HL-60 (cell line): ENCODE measurements at places on chromosomes 5 and 9.

- no peak for DNase-seq
These were observed 24.7 kb downstream of the PUM3 start for GRCh38 chr9:2819165-2819564.

GRCh38 chr5:79255786-79256557, 20.0 kb downstream of the JMY start:
- DNase-seq: no peak

DNA sequence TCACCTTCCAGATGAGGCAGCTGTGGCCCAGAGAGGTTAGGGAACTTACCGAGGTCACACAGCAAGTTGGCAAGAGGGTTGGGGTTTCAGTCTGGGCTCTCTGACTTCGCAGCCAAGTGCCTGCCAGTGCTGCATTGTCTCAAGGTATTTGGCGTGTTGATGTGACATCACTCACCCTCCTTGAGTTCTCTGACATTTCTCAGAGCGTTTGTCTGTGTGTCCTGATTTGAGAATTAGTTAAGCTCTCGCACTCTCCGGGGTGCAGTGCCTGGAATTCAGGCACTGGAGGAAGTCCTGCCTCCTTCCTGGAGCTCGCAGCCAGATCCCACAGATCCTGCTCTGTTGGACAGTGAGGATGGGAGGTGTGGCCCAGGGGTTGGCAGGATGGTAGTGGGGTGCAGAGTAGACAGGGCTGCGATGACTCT, 25.7 kb downstream of the WWC1 start:
- DNase-seq: no peak

DNA sequence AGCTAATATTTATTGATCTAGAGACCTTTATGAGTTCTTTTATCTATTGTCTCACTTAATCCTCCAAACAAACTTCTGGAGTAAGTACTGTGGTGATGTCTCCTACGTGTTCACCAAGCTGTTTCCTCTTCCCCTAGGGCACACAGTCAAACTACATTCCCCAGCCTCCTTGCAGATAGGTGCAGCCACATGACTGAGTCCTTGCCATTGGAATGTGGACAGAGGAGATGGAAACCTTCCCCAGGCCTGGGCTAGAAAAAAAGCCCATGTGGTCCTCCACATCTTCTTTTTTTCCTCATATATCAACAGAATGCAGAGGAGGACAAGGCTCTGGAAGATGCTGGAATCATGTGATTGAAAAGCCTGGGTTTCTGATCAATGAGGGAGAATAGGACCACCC, 88.0 kb downstream of the ANKRD55 start:
- DNase-seq: no peak

GRCh38 chr9:79610791-79611614, 39.2 kb downstream of the TLE4 start:
- peak; percentile 88 for DNase-seq

- no peak for DNase-seq
These were observed 46.6 kb downstream of the RAB3C start for GRCh38 chr5:58629271-58630159.

- DNase-seq: peak; percentile 1
These were observed 4.2 kb downstream of the DHX29 start for GRCh38 chr5:55303238-55303690.

DNA sequence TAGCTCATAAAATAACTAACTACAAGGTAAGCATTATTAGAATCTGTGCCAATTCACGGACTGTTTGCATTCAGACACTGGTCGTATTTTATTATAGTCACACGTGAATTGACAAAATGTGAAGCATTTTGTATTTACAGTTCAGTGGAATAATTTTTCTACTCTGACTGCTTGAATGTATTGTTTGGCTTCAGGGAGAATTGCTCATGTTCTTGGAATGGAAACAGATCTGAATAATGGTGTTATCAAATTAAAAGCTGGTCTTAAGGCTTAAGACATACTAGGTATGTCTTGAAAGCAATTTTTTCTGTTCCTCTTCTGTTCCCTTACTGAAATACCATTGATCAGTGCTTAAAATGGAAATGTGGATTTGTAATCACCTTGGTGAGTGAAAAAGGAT, 543.7 kb upstream of the TLE4 start:
- no peak for DNase-seq

GRCh38 chr9:98021306-98022040, 35.1 kb upstream of the NANS start:
- DNase-seq: no peak

DNA sequence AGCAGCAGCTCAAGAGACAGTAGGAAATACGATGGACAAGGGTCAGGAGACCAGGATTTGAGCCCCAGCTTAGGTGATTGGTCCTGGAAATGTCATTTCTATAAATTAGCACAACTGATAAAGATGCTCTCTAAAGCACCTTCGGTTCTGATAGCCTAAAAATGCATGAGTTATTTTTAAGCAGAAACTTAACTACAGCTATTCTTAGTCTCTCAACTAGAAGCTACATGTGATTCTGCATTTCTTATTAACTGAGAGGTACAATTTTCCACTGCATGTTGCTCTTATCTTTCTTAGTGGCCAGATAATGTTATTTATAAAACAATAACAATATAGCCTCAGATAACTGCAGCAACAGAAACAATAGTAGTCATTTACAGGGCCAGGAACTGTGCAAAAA, 136.4 kb downstream of the GRIA1 start:
- DNase-seq: no peak

DNA sequence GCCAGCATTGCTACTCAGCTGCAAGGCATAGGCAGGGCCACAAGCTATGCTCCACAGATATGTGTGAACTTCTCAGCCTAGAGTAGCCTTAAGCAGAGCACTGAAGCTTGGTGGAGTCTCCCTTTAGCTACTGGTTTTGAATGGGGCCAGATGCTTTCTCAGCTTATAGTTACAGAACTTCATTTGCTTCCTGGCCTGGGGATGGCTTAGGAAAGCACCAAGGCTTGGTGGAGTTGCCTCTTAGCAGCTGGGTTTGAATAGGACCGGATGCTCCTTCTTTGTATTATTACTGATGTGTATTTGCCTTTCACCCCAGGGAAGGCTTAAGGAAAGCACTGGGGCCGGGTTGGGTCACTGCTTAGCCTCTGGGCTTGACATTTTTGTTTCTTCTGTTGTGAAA, 497.8 kb upstream of the SEMA6A start:
- DNase-seq: no peak

- DNase-seq: peak; percentile 70
These were observed 4.3 kb upstream of the EMB start for GRCh38 chr5:50445296-50445949.

- DNase-seq: no peak
These were observed 62.3 kb upstream of the UBTD2 start for GRCh38 chr5:172345881-172346280.

- no peak for DNase-seq
These were observed 38.4 kb downstream of the AGTPBP1 start for GRCh38 chr9:85703398-85703797.

DNA sequence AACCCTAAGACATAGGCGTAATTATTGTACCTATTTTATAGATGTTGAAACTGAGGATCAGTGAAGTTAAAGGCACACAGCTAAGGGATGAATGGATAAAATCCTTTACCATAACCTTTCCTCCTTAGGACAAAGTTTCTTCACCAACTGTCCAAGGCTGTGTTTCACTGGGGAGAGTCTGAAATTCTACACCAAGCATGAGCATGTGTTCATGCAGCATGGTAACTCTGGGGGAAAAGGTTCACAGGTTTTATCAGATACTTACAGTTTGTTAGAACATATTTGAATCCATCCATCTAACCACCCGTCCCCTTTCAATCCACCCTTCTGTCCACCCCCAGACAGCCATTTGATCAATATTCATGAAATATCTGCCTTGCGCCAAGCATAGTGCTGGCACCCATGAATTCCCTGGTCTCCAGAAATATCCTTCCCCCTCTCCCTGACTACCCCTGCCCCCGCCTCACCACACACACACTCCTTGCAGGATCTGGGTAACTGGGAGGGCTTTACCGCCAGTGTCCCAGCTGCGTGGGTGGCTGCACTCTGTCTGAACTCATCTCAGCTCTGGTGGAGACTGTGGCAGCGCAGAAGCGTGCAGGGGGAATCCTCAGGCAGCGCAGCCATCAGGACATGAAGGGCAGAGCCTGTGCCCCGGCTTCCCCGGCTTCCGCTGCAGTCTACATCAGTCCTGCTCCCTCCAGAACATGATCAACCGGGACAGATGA, 6.3 kb upstream of the KCNIP1 start:
- DNase-seq: no peak

DNA sequence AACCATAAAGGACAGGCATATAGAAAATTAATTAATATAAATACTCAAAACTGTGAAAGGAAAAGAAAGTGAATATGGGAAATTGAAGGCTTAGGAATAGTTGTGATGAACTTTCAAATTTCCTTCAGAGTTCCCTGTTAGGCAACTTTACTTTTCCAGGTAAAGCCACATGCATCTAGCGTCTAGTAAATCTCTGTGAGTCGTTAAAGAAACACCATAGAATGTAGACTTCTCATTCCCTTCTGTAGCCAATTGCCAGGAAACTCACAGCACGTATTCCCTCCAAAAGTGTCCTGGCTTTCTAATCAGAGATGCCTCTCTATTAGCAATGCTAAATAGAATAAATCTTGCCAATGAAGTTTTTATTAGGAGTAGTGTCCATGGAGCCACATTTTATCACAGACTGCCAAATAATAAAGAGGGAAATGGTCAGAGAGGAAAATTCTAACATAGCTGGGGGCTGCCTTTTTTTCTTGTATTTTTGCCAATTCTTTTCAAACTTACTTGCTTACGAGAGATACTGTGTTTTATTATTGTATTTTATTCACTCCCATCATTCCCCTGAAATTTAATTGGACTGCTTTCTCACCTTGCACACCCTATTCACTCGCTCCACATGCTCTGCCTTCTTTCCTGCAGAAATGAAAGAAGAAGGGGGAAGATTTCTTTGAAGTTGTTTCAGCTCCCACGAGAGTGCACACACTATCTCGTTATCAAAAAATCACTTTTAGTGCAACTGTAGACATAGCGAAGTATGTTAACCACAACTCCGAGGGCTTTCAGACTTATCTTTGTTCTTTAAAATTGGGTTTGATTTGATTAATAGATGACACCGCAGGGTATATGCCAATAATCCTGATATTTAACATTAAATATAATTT, 439.0 kb downstream of the CSNK1G3 start:
- no peak for DNase-seq

- no peak for DNase-seq
These were observed 115.1 kb downstream of the BAAT start for GRCh38 chr9:101269591-101270283.

GRCh38 chr9:132948482-132949050, 4.2 kb upstream of the TSC1 start:
- no peak for DNase-seq

DNA sequence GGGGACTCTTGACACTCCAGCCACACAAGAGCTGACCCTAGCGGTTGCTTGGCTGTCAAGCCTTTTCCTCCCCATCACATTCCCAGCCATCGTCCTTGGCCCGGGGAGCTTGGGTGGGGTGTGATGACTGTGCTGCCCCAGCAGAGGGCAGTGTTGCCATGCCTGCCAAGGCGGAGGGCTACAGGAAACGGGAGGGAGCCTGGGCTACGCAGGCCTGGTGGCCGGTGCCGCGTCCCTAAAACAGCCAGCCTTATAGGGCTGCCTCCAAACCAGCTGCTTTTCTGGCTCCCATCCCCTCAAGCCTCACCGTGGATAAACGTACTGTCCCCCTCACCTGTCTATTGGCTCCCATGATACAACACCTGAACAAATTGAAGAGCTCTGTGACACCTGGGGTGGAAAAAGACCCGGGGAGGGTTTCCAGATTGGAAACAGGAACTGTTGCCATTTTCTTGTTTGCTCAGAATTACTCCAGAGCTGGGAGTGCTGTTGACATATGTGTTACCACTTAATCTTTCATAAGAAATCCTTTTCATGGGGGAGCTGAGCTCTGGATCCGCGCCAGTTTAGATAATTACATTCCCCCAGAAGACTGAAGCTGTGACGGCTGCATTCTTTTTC, 72.8 kb upstream of the ASTN2 start:
- peak; percentile 21 for DNase-seq

GRCh38 chr9:18739127-18739526, 265.2 kb downstream of the ADAMTSL1 start:
- no peak for DNase-seq

GRCh38 chr5:16617274-16617968, 624 bp upstream of the RETREG1 start:
- DNase-seq: no peak

DNA sequence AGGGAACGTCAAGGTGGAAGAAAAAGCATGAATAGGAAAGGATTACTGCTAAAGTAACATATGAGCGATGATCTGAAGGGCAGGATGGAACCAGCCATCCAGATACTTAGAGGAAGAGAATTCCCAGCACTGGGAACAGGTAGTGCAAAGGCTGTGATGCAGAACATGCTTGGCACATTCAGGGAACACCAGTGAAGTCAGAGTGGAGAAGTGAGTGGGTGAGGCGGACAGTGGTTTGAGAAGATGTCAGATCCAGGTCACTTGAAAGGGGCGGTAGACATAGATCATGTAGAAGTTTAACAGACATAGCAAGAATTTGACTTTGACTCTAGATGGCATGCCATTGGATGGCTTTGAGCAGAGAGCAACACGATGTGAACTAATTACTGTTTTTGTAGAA, 374.2 kb downstream of the PDE4D start:
- DNase-seq: no peak

GRCh38 chr5:145178641-145179523, 656.3 kb downstream of the PRELID2 start:
- DNase-seq: no peak

GRCh38 chr9:135898634-135899407, 8.5 kb downstream of the CAMSAP1 start:
- no peak for DNase-seq

DNA sequence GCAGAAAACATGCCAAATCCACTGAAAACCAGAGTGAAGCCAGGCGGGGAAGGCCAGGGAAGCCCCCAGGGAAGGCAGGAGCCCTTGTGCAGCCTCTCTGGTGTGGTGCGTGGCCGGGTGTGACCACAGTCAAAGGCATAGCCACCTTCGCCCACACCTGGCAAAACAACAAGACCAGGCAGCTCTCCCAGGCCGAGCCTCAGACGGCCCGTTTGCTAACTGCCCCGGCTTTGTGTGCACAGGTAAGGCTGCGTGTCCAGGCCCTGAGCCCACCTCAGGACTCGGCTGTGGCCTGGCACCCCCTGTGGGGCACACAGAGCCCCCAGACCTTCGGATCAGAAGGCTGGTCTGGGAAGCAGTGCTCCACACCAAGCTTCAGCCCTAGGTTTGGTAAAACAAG, 6.1 kb downstream of the TMEM250 start:
- DNase-seq: no peak

- no peak for DNase-seq
These were observed 500.2 kb upstream of the NMUR2 start for GRCh38 chr5:152905286-152905685.
